Fibroblast of villous mesenchyme (primary cell): ENCODE measurements at places on chromosomes 7 and 10. TPM values are rescaled to one million over a fixed set of nuclear protein-coding genes. Genes with fewer than 3 reads are reported as not detected.

The C1QL3 gene
- total RNA-seq, result not detected in 2 replicates

The CRHR2 gene
- total RNA-seq, result not detected in 2 replicates

The MARVELD1 gene
- total RNA-seq, result 44.0 and 58.9 TPM in 2 replicates

The CCDC136 gene
- total RNA-seq, result 9.9 and 10.6 TPM in 2 replicates

The COBL gene
- total RNA-seq, result under 0.01 TPM in 1 of 2 replicates, not detected in the other

The RARRES2 gene
- total RNA-seq, result 139 and 185 TPM in 2 replicates

The SGCE gene
- total RNA-seq, result 43.5 and 92.8 TPM in 2 replicates

The SLC26A5 gene
- not detected in 2 replicates for total RNA-seq

The TRPV5 gene
- total RNA-seq, result not detected in 2 replicates

The CCDC172 gene
- not detected in 2 replicates for total RNA-seq

The VCL gene
- total RNA-seq, result 448 and 513 TPM in 2 replicates

The CPA2 gene
- total RNA-seq, result 0.32 TPM in 1 of 2 replicates, not detected in the other

The SOSTDC1 gene
- not detected in 2 replicates for total RNA-seq

The SLC25A28 gene
- total RNA-seq, result 16.0 and 18.4 TPM in 2 replicates

The HGF gene
- total RNA-seq, result 33.2 and 60.6 TPM in 2 replicates

The STK32C gene
- 8.6 and 11.9 TPM in 2 replicates for total RNA-seq

The HPS1 gene
- total RNA-seq, result 43.2 and 49.3 TPM in 2 replicates

The TMEM248 gene
- total RNA-seq, result 78.9 and 123 TPM in 2 replicates

The VPS37D gene
- total RNA-seq, result 3.0 and 4.2 TPM in 2 replicates

The ADARB2 gene
- total RNA-seq, result not detected in 2 replicates

The SCART1 gene
- 2.6 and 4.2 TPM in 2 replicates for total RNA-seq

The TRIM8 gene
- 116 and 119 TPM in 2 replicates for total RNA-seq

The NKX1-2 gene
- total RNA-seq, result not detected in 2 replicates

The OR2A42 gene
- under 0.01 TPM in 2 replicates for total RNA-seq

The ANKRD61 gene
- not detected in 2 replicates for total RNA-seq

The POLR2J gene
- 28.0 and 34.5 TPM in 2 replicates for total RNA-seq

The CHST3 gene
- 37.4 and 58.3 TPM in 2 replicates for total RNA-seq

The CHAT gene
- total RNA-seq, result not detected in 2 replicates

The TWIST1 gene
- 16.4 and 19.3 TPM in 2 replicates for total RNA-seq

The MPLKIP gene
- 6.1 and 7.8 TPM in 2 replicates for total RNA-seq

The ITPRID1 gene
- total RNA-seq, result not detected in 2 replicates

The SSC4D gene
- total RNA-seq, result 0.43 and 0.64 TPM in 2 replicates

The PNLIPRP2 gene
- not detected in 2 replicates for total RNA-seq

The GALNT17 gene
- not detected in 2 replicates for total RNA-seq

The TLX1 gene
- total RNA-seq, result not detected in 2 replicates

The SAP25 gene
- total RNA-seq, result 0.32 TPM in 1 of 2 replicates, not detected in the other

The MMD2 gene
- total RNA-seq, result not detected in 2 replicates

The HOXA1 gene
- 0.32 and 0.43 TPM in 2 replicates for total RNA-seq

The GDF10 gene
- total RNA-seq, result not detected in 2 replicates

The KRIT1 gene
- 39.0 and 44.9 TPM in 2 replicates for total RNA-seq

The PRSS1 gene
- total RNA-seq, result not detected in 2 replicates

The GLUD1 gene
- 182 and 219 TPM in 2 replicates for total RNA-seq
